Fibroblast of upper back skin (primary cell): ENCODE measurements at places on chromosomes 12 and 14.

GRCh38 chr14:49993565-49993964, 100.7 kb downstream of the ARF6 start:
- DNase-seq: no peak

DNA sequence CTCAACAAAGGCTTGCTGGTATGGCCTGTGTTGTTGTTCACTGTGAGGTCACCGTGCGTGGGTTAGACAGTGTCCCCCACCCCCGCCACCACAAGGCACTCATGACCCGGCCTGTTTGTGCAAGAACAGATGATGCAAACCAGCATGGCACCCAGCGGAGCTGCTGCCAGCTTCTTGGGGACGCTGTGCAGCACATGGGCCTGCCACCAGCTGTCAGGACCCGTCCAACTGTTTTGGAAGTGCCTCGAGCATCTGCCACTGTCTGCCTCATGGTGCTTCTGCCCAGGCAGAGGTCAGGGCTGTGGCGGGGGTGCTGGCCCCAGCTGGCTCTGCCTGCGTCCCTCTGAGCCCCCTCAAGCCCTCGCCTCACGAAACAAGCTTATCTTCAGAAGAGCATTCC, 1.5 kb downstream of the ASB2 start:
- no peak for DNase-seq

DNA sequence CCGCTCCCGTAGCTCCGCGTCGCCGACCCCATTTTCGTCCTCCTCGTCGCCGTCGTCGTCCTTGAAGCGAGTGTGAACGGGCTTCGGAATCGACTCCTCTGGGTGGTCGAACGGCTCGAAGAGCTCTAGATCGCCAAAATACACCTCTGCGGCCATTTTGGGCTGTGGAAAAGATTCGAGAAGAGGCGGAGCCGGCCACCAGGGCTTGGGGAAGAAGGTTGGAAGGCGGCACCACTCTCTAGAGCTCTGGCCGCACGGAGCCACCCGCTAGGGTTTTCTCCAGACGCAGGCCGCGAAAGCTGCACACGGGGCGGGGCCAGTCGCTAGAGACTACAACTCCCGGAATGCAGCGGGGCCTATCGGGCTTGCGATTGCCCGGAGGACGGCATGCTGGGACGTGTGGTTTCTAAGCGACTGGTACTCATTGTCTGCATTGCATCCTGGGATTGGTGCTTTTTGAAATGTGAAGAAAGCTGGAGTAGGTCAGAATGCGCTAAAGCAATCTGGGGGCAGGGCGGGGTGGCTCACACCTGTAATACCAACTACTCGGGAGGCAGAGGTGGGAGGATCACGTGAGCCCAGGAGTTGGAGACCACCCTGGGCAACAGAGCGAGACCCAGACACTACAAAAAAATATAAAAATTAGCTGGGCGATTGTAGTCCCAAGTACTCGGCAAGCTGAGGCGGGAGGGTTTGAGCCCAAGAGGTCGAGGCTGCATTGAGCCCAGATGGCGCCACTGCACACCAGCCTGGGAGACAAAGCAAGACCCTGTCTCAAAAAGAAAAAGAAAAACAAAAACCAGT, at the start of gene ZCCHC8:
TSS of gene ZCCHC8 (minus strand) at position 248 of the 804 bp plus-strand sequence. CDS start at position 156, 92 bp downstream.
- peak; percentile 98 for DNase-seq

DNA sequence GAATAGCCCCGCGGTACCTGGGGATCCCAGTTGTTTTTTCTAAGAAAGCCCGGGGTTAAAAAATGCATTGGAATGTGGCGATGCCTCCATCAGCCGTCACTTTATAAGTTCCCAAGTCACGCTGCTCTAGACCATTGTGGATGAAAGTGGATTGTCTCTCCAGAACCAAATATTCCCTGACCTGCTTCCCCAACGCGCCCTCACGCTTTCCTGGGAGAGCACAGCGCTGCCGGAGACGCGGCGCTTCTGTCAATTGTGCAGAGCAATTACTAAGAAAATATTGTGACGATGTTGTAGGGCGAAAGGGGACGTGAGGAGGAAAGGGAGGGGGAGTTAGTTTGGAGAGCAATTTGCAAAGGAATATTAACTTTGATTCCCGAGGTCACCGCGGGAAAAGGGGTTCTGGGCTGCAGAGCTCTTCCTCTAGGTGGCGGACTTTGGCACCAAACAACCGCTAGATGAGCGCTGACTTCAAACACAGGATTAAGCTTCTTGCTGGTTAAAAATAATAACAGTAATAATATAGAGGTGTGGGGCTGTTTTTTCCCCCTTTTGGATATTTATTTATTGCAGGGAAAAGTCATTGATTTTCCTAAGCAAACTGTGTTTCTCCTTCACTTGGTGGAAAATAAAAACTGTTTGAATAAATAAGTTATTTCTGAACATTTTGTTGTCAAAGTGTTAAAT, 9.6 kb upstream of the FOXG1 start:
- peak; percentile 40 for DNase-seq

GRCh38 chr12:89345830-89346740, 6.2 kb downstream of the DUSP6 start:
- DNase-seq: peak; percentile 63

DNA sequence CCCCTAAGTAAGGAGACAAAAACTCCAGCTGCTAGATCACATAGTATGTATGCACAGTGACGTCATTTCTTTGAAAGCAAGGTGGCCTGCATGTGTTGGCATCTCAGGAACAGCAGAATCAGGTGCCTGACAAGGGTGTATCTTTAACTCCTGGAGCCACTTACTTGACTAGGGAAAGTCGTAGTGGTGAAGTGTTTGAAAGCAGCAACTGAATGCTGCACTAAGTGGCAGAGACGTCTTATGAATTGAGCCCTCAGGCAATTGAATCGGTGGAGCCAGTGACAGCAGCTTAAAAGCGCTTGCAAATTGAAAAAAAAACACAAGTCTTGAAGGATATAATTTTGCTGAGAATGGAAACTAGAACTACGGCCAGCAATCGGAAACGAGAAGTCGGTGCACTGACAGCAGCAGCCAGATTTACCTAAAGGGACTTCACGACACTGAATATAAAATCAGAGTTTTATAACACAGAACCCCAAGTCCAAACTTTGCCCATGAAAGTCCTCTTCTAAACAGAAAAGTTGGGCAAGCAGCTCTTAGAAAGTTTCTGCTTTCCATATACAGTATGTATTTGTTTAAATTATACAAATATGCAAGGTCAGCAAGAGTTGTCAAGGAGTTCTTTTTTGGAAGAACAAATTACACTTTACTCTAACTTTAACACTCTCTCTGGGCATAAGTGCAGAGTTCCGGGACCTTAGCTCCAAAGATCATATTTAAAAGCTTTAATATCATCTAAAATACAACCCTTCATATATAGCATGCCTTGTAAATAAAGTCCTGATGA, 1.1 kb downstream of the IGF1 start:
- DNase-seq: no peak

GRCh38 chr14:84520711-84521338, 1009.1 kb upstream of the FLRT2 start:
- peak; percentile 77 for DNase-seq
